ENCODE measurements at places on chromosomes 12 and 14. TPM values are rescaled to one million over a fixed set of nuclear protein-coding genes. Genes with fewer than 3 reads are reported as not detected.

Gene HOXC10
- polyA plus RNA-seq = 0.14 TPM

Gene MYF5
- polyA plus RNA-seq = not detected

Gene GLT8D2
- polyA plus RNA-seq = 2.4 TPM

Gene TMEM253
- polyA plus RNA-seq = 0.98 TPM

Gene NGB
- polyA plus RNA-seq = 0.41 TPM

Gene ABHD12B
- polyA plus RNA-seq = 1.5 TPM

Gene PPFIA2
- 0.23 TPM for polyA plus RNA-seq

Gene RNASE9
- 0.02 TPM for polyA plus RNA-seq

Gene ACACB
- 9.5 TPM for polyA plus RNA-seq

Gene PPFIBP1
- 10.0 TPM for polyA plus RNA-seq

Gene DCN
- polyA plus RNA-seq = 215 TPM

Gene LMBR1L
- 112 TPM for polyA plus RNA-seq

Gene NTN4
- polyA plus RNA-seq = 21.9 TPM

Gene SGPP1
- 21.0 TPM for polyA plus RNA-seq

Gene KRT81
- polyA plus RNA-seq = 3.7 TPM

Gene BRMS1L
- 7.4 TPM for polyA plus RNA-seq

Gene WIF1
- 0.23 TPM for polyA plus RNA-seq

Gene PRH2
- polyA plus RNA-seq = 1.1 TPM

Gene SIRT4
- polyA plus RNA-seq = 2.8 TPM

Gene BCL11B
- polyA plus RNA-seq = 15.1 TPM

Gene PDE3A
- 2.2 TPM for polyA plus RNA-seq

Gene SIX6
- polyA plus RNA-seq = 0.05 TPM

Gene RNF212B
- polyA plus RNA-seq = 0.07 TPM

Gene DPY19L2
- 20.7 TPM for polyA plus RNA-seq

Gene UNC79
- polyA plus RNA-seq = 0.11 TPM

Gene DNAH10
- polyA plus RNA-seq = 0.82 TPM

Gene KRT7
- polyA plus RNA-seq = 34.7 TPM

Gene MSRB3
- polyA plus RNA-seq = 9.7 TPM

Gene FAM181A
- polyA plus RNA-seq = 0.11 TPM

Gene CCDC177
- 0.02 TPM for polyA plus RNA-seq

Gene NOVA1
- 2.0 TPM for polyA plus RNA-seq

Gene LYZ
- polyA plus RNA-seq = 233 TPM

Gene DHRS2
- polyA plus RNA-seq = 2.1 TPM

Gene ZDHHC22
- 0.05 TPM for polyA plus RNA-seq

Gene ESYT1
- 39.2 TPM for polyA plus RNA-seq

Gene FOXG1
- polyA plus RNA-seq = 11.4 TPM

Gene PLBD1
- polyA plus RNA-seq = 6.5 TPM

Gene LTBP2
- polyA plus RNA-seq = 2.9 TPM

Gene BMP4
- polyA plus RNA-seq = 4.0 TPM

Gene BCAT1
- 6.0 TPM for polyA plus RNA-seq

Gene FAM90A1
- polyA plus RNA-seq = 0.37 TPM

Gene LMNTD1
- polyA plus RNA-seq = 0.14 TPM

Gene OR4K5
- not detected for polyA plus RNA-seq

Gene C12orf42
- polyA plus RNA-seq = 0.94 TPM

Gene PRPH
- polyA plus RNA-seq = 1.6 TPM

Gene CCDC175
- polyA plus RNA-seq = not detected

Gene RERGL
- 17.0 TPM for polyA plus RNA-seq

Gene ETNK1
- 63.8 TPM for polyA plus RNA-seq

Gene JAG2
- 40.8 TPM for polyA plus RNA-seq

Gene SMCO2
- polyA plus RNA-seq = 2.6 TPM

Gene HOXC12
- 0.07 TPM for polyA plus RNA-seq

Gene TDRD9
- 3.8 TPM for polyA plus RNA-seq

Gene STAC3
- 12.3 TPM for polyA plus RNA-seq

Gene TFCP2
- polyA plus RNA-seq = 25.3 TPM

Gene CISTR
- polyA plus RNA-seq = not detected

Gene HCAR2
- polyA plus RNA-seq = 4.3 TPM

All from thymus (tissue), 14 donors.